ENCODE measurements at places on chromosomes 6 and 20.

- no peak for DNase-seq
Measured at GRCh38 chr20:24701027-24701426, 231.6 kb downstream of the SYNDIG1 start.

GRCh38 chr20:17634661-17635331 lies 47.2 kb downstream of the RRBP1 start:
- DNase-seq = no peak

- DNase-seq = no peak
Measured at GRCh38 chr6:44475417-44475778, 87.9 kb downstream of the CDC5L start.

DNA sequence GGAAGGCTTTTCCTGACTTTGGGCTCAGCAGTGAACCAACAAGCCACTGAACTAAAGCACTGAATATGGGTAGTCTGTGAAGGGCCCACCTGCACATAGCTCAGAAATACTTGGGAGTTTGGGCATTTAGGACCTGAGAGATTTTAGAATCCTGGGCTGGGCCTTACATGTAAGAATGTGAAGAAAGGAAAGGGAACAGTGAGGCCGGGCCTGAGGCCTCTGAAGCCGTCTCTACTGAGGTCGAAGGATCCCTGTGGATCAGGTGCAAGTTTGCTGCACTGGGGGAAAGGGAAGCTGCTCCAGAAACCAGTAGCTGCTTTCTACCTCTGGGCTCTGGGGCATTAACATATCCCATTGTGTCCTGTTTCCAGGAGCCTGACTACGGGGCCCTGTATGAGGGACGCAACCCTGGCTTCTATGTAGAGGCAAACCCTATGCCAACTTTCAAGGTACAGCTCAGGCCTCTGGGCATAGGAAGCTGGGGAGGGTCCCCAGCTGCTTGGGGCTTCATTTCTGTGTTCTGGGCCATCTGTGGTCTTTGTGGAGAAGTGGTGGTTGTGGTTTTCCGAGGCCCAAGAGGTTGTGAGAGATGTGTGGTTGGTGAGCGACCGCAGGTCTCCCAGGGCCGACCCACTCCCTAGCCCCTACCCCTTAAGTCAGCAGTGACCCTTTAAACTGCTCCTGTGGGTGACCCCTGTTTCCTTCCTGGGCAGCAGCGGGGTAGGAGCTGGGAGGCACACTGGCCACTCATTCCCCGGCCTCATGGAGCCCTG lies 30.3 kb downstream of the PLCG1 start:
- DNase-seq = no peak

DNA sequence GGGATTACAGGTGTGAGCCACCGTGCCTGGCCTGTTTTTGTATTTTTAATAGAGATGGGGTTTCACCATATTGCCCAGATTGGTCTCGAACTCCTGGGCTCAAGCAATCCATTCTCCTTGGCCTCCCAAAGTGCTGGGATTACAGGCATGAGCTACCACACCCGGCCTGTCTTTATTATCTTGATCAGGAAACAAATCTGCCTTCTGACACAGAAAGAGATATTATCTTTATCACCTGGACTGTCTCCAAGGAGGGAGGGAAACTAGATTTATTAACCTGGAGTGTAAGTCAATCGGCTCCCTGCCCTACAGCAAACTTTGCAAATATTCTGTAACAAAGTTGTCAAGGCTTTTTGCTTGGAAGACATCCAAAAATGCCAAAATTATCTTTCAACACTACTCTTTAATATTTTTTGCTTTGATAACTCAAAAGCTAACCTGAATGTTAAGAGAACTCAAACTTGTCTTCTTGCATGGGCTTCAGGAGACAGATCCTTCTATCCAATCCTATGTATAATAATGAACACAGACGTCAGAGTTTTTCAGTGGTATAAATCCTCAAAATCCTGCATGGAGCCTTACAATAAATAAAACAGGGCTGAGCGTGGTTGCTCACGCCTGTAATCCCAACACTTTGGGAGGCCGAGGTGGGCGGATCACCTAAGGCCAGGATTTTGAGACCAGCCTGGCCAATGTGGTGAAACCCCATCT lies 85.0 kb upstream of the LOC128125822 start:
- DNase-seq = no peak

DNA sequence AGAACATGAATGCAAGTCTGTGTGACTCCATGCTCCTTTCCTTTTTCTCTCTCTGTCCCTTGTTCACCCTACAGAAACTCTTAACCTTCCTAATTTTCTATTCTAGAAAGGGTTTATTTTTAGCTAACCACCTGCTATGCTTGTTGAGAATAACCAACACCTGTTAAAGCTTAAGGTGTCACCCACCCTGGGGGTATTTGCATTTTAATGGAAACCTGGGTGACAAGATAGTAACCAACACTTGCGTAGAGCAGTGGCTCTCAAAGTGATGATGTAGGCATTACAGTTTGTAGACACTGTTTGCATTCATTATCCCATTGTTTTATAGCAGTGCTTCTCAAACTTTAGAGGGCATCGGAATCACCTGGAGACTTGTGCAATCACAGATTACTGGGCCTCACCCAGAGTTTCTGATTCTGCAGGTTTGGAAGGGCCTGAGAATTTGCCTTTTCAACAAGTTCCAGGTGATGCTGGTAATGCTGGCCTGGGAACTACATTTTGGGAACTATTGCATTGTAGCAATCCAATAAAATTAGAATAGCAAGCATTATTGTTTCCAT lies 114.4 kb upstream of the ARMC2 start:
- no peak for DNase-seq

DNA sequence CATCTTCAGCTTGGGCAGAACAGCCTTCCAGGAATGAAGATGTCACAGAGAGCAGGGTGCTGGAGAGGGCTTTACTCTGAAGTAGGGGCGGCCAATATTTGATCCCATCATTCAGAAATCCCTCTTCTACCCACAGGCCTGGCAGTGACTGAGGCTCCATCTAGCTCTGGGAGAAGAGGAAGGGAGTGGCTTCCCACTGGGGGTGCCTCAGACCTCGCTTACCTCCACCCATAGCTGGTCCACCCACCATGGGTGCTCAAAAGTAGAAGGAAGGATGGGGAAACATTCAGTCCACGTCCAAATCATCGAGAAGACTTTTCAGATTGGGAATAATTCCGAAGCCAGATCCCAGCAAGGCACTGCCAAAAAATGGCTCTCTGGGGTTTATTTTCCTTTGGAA lies 11.8 kb upstream of the THBD start:
- no peak for DNase-seq

- DNase-seq = no peak
Measured at GRCh38 chr6:25615471-25615870, 36.5 kb upstream of the SCGN start.

DNA sequence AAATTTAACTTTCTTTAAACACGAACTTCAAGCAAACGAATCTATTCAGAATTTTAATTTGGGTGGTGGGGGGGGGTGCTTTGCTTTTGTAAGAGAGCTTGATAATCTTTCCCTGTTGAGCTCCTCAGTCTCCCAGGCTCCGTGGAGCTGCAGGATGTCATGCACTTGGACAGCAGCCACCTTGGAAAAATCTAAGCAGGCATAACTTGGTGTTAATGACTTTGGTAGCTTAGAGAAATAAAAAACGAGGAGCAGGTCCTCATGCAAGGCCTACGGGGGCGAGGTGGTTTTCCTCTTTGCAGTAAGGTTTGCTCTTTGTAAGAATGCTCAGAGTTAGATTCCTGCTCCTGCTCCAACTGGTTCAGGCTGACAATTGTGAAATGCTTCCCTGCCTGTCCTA lies 102.3 kb downstream of the EDN1 start:
- DNase-seq = no peak

DNA sequence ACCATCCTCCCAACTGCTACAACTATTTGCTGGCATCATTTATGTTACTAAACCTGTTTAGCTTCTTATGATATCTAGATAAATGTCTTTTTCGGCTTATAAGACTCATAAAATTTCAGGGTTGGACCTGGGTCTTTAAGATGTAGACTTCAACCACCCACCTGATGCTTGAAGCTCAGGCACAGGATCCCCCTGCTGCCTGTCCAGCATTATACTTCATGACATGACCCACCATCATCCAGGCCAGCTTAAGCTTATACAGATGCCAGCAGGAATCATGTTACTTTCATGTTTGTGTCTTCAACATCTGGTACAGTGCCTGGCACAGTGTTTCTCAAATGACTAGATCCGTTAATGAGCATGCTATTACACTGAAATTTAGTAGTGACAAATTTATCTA lies 47.4 kb downstream of the SLC17A5 start:
- no peak for DNase-seq

DNA sequence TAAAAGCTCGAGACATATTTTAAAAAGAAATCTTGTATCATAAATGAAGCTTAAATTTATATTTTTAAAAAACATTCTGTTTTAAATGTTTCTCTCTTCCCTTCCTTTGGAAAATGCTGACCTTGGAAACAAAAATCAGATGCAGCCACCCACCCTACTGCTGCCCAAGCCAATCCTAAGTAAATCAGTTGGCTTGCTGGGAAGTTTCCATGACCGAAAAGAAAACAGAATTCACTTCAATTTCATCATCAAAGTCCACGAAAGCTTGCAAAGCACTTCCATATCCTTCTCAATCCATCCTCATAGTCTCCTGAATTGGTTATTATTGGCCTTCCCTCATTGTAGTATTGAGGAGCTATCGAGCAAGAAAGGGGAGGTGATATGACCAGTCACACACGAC lies 80.1 kb downstream of the PLCG1 start:
- no peak for DNase-seq

GRCh38 chr20:49323622-49324238 lies 45.9 kb upstream of the ZNFX1 start:
- DNase-seq = peak; percentile 32

GRCh38 chr6:153401751-153402150 lies 270.7 kb upstream of the RGS17 start:
- DNase-seq = no peak

DNA sequence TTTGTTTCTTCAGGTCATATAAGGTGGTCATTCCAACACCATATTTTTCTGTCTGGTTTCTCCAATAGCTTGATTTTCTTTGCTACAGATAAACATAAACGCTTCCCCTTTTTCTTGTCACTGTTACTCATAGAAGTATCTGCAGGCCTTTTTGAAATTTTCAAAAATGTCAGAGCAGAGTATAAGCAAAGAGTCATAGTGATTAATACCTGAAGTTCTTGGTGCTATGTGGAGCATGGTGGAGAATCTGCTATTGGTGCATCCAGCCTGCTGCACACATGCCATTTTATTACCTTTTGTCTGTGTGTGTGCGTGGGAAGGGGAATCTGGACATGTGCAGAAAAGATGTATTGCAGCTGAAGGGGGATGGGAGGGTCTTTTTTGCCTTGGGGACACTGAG lies 19.7 kb downstream of the STX11 start:
- no peak for DNase-seq
